Thoracic aorta (tissue), 2 donors: ENCODE measurements at places on chromosomes 5 and 9. TPM values are rescaled to one million over a fixed set of nuclear protein-coding genes. Genes with fewer than 3 reads are reported as not detected.

GRCh38 chr5:143400541-143401226 lies 2.8 kb downstream of the NR3C1 start:
- no peak for DNase-seq

GRCh38 chr5:57478826-57479225 lies 3.8 kb downstream of the ACTBL2 start:
- DNase-seq: no peak

DNA sequence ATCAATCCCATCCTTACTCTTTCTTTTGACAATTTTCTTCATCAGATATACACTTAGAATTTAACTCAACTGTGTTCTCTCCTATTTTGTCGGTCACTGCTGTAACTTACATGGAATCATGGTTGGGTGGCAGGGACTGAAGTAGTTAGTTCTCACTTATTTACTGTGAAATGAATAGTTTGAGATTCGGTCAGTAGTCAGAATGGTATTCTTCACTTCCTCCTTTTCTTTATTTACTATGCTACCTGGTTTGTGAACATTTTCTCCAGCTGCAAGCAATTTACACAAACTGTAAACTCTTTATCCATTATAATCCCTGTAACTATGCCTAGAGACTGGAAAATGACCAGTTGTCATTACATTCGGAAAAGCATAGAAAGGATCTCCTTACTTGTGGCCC lies 41.5 kb upstream of the GDNF start:
- no peak for DNase-seq

DNA sequence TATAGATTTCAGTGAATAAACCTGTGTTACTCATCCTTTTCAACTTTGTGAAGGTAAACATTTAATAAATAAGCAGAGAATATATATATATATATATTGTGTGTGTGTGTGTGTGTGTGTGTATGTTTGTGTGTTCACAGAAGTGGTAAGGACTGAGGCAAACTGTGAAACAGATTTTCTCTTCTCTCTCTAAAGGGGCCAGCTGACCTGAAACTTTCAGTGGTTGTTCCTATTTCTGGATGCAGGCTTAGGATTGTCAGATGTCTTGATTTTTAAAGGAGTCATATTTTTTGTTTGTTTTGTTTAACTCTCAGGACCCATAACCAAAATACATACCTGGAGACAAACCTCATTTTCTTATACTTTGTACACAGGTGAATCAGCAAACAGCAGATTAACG lies 714.9 kb upstream of the MEF2C start:
- no peak for DNase-seq

Gene CFAP157
- total RNA-seq: 0.28 TPM

- DNase-seq: no peak
Measured at GRCh38 chr9:97706246-97706645, 9.1 kb upstream of the XPA start.

- DNase-seq: no peak
Measured at GRCh38 chr5:14050821-14051220, 92.3 kb upstream of the TRIO start.

Gene UBTD2
- 16.1 TPM for total RNA-seq

Gene PAEP
- total RNA-seq: not detected

Gene ARL14EPL
- total RNA-seq: 1.7 TPM

DNA sequence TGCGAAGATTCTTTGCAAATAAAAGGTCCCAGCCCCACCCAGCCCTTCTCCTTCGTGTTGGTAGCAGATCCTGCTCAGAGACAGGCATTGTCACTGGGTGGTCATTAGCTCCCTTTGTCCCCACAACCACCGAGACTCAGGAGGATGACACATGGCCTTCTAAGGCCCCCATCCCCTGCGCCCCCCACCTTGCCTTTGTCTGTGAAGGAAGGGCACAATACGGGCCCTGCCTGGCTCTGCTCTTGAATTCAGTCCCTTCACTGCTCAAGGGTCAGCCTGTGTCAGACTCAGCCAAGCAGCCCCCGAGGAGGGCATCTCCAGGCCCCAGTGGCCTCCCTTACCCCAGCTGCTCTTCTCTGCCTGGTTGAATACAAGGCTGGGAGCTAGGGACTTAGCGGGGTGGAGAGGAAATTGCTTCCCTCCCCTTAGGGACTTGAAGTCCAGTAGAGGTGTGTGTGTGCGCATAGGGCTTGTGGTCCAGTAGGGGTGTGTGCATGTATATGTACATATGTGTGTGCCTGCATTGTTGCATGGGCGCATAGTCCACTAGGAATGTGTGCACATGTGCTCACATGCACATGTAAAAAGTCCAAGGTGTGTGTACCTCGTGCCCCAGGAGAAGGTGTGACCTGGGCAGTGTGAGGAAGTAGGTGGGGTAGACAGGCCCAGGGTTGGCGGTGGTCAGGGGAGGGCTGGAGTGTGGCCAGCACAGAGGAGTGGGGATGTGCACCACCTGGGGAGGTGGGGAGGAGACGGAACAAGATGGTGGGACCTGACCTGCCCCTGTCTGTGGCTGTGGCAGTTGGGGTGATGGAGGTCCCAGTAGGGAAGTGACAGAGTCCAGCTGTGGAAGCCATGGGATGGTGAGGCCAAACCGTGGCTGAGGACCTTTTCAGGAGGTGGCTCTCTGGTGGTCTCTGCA lies 59.1 kb downstream of the PHF2 start:
- no peak for DNase-seq

- no peak for DNase-seq
Measured at GRCh38 chr5:637581-638450, 25.7 kb downstream of the CEP72 start.

DNA sequence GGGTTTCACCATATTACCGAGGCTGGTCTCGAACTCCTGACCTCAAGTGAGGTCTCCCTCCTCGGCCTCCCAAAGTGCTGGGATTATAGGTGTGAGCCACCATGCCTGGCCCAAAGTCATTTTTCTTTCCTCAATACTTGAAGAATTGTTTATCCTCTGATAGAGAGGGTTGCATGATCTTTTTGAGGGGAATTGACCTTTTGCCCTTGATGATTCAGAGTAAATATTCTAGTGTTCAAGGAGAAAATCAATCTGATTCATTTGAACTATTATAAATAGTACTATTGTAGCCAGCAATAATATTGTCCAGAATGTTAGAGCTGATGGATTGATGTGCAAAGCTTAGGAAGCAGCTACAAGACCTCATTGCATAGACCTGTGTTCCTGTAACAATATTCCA lies 47.1 kb downstream of the UGCG start:
- no peak for DNase-seq

- no peak for DNase-seq
Measured at GRCh38 chr5:68482199-68482598, 266.6 kb downstream of the PIK3R1 start.

DNA sequence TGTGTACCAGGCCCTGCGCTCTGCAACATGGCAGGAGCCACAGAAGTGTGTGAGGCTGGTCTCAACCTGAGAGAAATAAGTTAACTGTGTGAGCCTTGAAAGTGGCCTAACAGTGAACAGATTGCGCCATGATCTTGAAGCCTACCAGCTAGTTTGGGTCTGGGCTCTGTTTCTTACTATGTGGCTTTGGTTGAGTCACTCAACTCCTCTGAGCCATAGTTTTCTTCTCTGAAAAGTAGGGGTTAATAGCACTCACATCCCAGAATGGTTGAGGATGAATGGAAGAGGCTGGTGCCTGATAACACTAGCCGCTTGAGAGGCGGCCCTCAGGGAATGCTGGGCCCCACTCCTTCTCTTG lies 121.5 kb downstream of the RGS3 start:
- DNase-seq: no peak
